ENCODE measurements at places on chromosomes 13 and 19.

DNA sequence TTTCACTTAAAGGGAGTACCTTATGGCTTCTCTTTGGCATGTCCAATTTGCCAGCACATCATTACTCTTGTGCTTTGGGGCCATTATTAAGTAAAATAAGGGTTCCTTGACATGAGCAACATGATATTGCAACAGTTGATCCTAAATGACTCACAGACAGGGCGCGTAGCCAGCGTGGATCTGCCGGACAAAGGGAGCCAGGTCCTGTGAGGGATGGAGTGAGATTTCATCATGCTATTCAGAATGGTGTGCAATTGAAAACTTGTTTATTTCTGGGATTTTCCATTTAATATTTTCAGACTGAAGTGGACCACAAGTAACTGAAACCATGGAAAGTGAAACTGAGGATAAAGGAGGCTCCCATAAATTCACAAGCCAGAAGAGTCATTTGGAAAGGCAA is 48.6 kb upstream of the WASF3 start:
- peak; percentile 95 for DNase-seq

GRCh38 chr13:24627090-24627714 is 53.0 kb upstream of the ATP12A start:
- no peak for DNase-seq

GRCh38 chr19:2034729-2035589 is 16.1 kb downstream of the MKNK2 start:
- peak; percentile 90 for DNase-seq

GRCh38 chr19:29367791-29368222 is 154.9 kb upstream of the UQCRFS1 start:
- DNase-seq: no peak

DNA sequence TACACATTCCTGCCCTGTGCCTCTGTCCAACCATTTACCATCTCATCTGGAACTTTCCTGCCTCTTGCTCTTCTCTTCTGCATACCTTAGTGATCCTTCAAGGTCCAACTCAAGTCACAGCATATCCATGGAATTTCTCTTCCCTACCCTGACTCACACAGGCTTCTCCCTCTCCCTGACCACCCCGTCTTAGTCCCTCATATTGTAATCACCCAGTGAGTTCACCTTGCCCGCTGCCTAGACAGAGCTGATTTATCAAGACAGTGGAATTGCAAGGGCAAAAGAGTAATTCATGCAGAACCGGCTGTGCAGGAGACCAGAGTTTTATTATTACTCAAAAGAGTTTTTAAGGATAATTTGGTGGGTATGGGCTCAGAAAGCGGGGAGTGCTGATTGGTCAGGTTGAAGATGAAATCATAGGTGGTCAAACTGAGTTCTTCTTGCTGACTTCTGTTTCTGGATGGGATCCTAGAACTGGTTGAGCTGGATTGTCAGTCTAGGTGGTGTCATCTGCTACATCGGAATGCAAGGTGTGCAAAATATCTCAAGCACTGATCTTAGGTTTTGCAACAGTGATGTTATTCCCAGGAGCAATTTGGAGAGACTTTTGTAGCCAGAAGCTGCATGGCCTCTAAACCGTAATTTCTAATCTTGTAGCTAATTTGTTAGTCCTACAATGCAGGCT is 67.2 kb downstream of the HSPH1 start:
- DNase-seq: no peak

DNA sequence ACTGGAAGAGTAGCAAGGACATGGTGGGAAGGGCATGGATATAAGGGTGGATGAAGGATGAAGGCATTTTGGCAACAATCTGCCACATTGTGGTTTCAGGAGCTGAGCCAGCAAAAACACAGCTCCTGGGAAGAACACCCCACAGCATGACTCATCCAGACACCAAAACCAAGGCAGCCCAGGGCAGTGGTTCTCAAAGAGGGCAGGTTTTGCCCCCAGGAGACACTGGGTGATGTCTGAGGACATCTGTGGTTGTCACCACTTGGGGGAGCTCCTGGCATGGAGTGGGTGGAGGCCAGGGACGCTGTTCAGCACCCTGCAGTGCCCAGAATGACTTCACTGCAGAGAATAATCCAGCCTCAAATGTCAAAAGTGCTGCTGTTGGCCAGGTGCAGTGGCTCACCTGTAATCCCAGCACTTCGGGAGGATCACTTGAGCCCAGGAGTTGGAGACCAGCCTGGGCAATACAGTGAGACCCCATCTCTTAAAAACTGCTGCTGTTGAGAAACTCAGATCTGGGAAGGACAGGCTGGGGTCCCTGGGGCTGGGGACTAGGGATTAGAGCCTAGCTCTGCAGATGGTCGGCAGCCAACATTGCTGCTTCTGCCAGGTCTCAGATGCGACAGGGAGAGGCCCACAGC is 16.1 kb downstream of the ZFR2 start:
- no peak for DNase-seq

GRCh38 chr13:25266706-25267105 is 20.6 kb downstream of the MTMR6 start:
- no peak for DNase-seq

DNA sequence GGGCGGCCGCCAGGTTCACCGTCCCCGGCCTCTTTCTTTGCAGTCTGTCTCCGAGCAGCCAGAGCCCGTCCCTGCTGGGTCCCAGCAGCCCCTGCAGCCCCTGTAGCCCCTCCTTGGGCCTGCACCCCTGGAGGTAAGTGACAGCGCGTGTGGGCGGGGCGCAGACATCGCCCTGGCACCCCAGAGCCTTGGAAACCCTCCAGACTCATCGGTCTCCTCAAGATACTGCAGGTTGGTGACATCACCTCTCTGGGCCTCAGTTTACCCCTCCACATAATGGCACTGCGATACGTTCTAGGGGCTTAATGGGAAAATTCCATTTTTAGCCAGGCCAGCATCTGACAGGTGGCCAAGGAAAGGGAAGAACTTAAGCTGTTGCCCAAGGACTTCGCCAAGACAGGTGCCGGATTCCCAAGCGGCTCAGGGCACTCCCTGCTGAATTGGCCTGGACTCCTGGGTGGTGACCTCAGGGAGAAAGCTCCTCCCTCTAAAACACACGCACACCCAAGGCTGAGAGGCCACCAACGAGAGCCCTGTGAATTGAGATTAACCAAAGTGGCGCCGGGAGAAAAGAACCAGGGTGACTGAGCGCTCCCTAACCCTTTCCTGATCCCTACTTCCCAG is 13.1 kb downstream of the MAST3 start:
- no peak for DNase-seq

- DNase-seq: no peak
Observed at GRCh38 chr13:96449920-96450319, 360.0 kb downstream of the HS6ST3 start.

All from posterior vena cava (tissue), 2 donors.